ENCODE measurements at places on chromosomes 12 and 14. TPM values are rescaled to one million over a fixed set of nuclear protein-coding genes. Genes with fewer than 3 reads are reported as not detected.

OTX2 gene
- total RNA-seq = not detected

DNAJC22 gene
- total RNA-seq = not detected

LRRK2 gene
- total RNA-seq = 0.58 TPM

CCNK gene
- total RNA-seq = 47.5 TPM

CFAP251 gene
- 44.5 TPM for total RNA-seq

ZNF891 gene
- total RNA-seq = 0.58 TPM

SERPINA10 gene
- total RNA-seq = not detected

NYNRIN gene
- 16.3 TPM for total RNA-seq

IGF1 gene
- not detected for total RNA-seq

SIX4 gene
- 12.0 TPM for total RNA-seq

C14orf39 gene
- total RNA-seq = not detected

PAH gene
- total RNA-seq = not detected

CCDC196 gene
- total RNA-seq = not detected

SDS gene
- total RNA-seq = not detected

All from foreskin keratinocyte (primary cell).